ENCODE measurements at places on chromosomes 7 and 10. TPM values are rescaled to one million over a fixed set of nuclear protein-coding genes. Genes with fewer than 3 reads are reported as not detected.

Gene PNLIPRP2
- not detected for total RNA-seq

Gene GNG11
- total RNA-seq, result 93.5 TPM

Gene SUN3
- not detected for total RNA-seq

Gene NPTX2
- total RNA-seq, result 4.3 TPM

Gene HGF
- total RNA-seq, result 282 TPM

Gene CDC14C
- total RNA-seq, result not detected

Gene CYP2C8
- not detected for total RNA-seq
